NCI-H1092 treated with DMSO at 0.1 percent for 48 hours (cell line): ENCODE measurements at places on chromosomes 6 and 20.

GRCh38 chr20:19974630-19975435 lies 42.3 kb upstream of the NAA20 start:
- peak; percentile 71 for DNase-seq

GRCh38 chr6:118709859-118710350 lies 58.5 kb upstream of the CEP85L start:
- no peak for DNase-seq

DNA sequence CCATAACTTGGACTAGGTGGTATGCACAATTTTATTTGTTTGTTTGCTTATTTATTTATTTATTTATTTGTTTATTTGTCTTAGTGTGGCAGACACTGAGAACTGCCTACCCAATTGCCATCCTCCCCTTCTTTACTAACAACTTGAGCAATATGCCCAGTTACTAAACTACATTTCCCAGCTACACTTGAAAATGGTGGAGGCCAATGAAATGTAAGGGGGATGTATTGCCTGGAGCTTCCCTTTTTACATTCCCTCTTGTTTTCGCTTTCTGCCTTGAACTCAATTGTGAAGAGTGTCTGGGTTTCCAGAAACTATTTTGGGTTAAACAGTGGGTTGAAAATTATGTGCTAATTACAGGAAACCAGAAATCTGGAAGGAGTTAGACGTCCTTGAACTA lies 152.7 kb upstream of the FKBP1C start:
- DNase-seq, result no peak

GRCh38 chr6:45880159-45880558 lies 135.5 kb downstream of the CLIC5 start:
- DNase-seq, result no peak

DNA sequence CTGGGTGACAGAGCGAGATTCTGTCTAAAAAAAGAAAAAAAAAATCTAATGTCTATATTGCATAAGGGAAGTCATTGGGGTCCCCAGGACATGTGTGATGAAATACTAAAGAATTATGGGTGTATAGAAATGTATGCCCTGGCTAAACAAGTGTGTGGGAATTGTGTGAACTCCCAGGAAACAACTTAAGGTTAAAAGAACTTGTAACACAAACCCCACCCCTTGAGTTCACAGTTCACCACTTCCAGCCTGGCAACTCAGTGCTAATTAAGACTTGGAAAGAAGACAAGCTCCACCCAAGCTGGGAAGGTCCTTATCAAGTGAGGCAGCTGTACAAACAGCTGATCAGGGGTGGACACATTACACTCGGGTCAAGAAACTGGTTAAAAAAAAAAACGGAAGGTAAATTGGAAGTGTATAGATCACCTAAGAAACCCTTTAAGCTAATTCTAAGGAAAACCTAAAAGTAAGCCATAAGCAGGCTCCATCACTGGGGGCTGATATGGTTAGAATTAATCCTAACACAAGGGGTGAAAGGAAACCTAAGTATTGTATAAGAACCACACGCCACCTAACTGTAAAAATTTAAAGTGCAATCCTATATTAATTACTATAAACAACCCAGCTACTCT lies 25.2 kb downstream of the HLA-A start:
- DNase-seq, result peak; percentile 63

GRCh38 chr6:134272374-134272773 lies 45.5 kb downstream of the SGK1 start:
- DNase-seq, result no peak
